ENCODE measurements at places on chromosomes 3 and 15.

DNA sequence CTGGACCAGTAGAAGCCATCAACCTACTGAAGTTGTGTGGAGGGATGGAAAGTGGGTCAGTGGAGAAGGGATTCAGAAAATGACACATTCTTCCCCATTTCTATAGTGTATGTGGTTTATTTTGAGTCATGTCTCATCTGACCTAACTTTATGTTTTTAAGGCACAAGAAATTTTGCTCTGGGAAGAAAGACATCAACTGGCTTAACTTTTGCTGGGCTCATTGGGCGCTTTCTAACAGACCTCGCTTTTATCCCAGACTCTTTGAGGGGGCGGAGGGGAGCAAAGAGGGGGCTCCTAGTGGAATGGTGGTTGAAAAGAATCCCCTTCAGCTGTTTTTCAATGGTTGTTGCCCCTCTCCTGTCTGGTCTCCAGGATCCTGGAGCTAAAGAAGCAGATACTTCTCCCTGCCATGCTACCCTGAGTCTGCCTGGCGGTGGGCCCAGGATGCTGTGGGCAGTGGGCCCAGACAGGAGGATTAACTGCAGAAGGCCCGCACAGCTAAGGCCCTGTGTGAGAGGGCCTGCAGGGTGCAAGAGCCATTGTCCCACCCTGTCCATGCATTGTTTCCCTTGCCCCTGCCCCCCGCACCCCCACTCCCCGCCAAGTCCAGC is 14.5 kb downstream of the CSRNP1 start:
- DNase-seq, result no peak

GRCh38 chr3:194396539-194396858 is 2.6 kb downstream of the GP5 start:
- DNase-seq, result no peak

GRCh38 chr15:63401078-63401477 is 19.4 kb upstream of the CA12 start:
- DNase-seq, result no peak

- DNase-seq, result no peak
Measured at GRCh38 chr15:82730022-82730530, 20.4 kb upstream of the AP3B2 start.

- no peak for DNase-seq
Measured at GRCh38 chr3:164641071-164641470, 437.2 kb downstream of the SI start.

All from naive thymus-derived CD4-positive, alpha-beta T cell (primary cell).